ENCODE measurements at places on chromosomes 1 and 21.
A peak's percentile ranks its signal among the peaks of the same experiment; 100 is the strongest.

- DNase-seq: no peak
Measured at GRCh38 chr1:150730130-150730721, 9.5 kb upstream of the HORMAD1 start.

- DNase-seq: no peak
Measured at GRCh38 chr21:43874085-43874805, 9.2 kb downstream of the AGPAT3 start.

DNA sequence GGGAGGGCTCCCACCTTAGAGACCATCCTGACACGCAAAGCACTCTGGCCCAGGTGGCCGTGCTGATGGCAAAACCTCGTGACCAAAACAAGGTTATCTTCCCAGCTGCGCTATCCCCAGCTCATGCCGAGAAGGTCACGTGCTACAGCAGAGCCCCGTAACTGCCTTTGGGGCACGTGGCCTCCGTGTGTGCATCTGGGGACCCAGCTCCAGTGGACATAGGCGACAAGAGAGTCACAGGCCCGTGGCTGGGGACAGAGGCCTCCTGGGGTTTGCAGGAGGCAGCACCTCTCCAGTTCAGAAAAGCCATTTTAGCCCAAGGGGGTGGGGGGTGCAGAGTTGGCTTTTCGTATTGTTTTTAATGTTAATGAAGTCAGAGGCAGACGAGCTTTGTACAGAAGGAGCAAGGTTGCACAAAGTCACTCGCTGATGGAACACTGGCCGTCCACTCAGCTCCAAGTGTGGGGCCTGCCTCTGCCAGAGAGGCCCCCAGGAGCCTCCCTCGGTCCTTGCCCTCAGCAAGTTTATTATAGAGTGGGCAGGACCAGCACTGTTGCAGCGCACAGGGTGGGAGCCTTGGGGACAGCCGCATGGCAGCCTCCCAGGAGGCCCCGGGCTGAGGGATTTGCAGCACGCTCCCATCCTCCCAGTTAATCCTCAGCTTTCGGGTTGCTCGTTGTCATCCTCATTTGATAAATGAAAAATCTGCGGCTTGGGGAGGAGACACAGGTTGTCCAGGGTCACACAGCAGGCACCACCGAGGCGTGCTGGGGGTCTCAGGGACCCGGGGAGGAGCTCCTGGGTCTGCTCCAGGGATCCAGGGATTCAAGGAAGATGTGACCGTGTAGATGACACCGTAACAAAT lies 8.0 kb upstream of the PDE9A start:
- no peak for DNase-seq

DNA sequence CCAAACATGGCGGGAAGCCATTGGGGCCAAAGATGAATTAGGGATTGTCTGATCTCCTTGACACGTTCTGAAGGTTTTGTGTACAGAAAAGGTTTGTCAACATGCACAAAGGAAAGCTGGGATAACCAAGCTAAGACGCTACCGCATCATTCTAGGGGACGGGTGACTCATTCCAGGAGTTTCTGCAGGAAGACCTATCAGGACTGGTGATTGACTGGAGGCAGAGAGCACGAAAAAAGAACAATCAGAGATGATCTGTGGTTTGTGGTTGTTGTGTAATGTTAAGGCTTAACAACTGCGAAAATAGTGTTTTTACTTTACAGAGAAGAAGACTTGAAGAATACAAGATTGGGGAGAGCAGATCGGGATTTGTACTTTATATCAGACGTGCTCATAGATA lies 22.2 kb upstream of the ERG start:
- DNase-seq: no peak

GRCh38 chr1:18724801-18725200 lies 94.2 kb downstream of the PAX7 start:
- DNase-seq: no peak

DNA sequence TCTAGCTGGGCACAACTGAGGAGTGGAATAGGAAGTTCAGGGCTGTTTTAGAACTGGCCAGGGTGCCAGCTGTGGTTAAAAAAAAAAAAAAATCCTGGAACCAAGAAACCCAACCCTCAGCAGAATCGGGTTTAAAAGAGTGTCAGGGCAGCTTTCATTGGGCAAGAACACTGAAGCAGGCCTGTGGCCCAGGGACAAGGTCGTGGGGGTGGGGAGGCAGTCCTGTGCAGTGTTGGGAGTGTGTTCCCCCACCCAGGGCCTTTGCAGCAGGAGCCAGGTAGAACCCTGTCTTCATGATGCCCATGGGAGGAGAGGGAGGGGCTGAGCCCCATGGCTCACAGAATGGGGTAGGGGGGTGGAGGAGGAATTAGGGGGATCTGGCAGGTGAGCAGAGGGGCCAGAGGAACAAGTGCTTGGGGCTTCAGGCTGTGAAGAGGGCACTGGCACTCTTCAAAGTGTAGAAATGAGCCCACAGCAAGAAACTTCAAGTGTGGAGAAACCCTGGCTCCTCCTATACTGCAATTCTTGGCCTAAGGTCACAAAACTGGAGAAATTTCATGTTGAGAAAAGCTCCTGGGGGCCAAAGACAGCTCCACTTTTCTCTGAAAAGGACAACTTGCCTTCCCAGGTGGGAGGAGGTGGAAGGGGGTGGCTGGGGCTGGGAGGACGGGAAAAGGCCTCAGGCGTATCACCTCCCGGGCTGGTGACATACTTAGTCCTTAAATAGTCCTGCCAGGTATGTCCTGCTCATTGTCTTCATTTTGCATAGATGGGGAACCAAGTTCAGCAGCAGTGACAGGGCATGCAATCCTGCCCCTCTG lies 39.3 kb downstream of the KIAA1614 start:
- no peak for DNase-seq

- DNase-seq: no peak
Measured at GRCh38 chr1:35300376-35300775, 31.9 kb downstream of the ZMYM4 start.

GRCh38 chr1:110048240-110048639 lies 13.8 kb downstream of the STRIP1 start:
- DNase-seq: no peak

- no peak for DNase-seq
Measured at GRCh38 chr1:31658721-31659120, 14.0 kb upstream of the PEF1 start.

DNA sequence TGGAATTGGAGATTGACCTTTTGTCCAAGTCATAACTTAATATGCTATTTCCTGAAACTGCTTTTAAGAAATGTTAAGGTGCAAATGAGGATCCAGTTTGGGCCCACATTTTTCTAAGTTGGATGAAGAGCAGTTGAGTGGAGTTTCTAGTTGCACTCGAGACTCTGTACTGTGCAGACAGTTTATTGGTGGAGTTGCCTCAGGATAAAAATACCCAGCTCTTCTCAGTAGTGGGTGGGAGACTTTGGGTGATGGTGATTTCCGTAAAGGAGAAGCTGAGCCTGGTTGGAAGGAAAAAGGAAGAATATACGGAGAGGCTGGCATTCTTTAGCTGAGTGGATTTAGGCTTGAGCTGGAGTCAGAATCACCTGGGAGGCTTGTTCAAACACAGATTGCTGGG lies 49.9 kb downstream of the CAMTA1 start:
- no peak for DNase-seq

- DNase-seq: no peak
Measured at GRCh38 chr1:24414775-24415333, 748 bp upstream of the NIPAL3 start.

GRCh38 chr1:160451119-160451858 lies 50.9 kb downstream of the VANGL2 start:
- no peak for DNase-seq

- DNase-seq: peak; percentile 91
Measured at GRCh38 chr1:201191653-201192260, 1.1 kb downstream of the IGFN1 start.

- no peak for DNase-seq
Measured at GRCh38 chr1:99577313-99577712, 68.6 kb upstream of the PALMD start.

- no peak for DNase-seq
Measured at GRCh38 chr1:176692431-176692830, 229.5 kb downstream of the PAPPA2 start.

- no peak for DNase-seq
Measured at GRCh38 chr1:15095496-15095875, 58.1 kb upstream of the TMEM51 start.

GRCh38 chr1:75964760-75965408 lies 32.7 kb upstream of the ASB17 start:
- no peak for DNase-seq

DNA sequence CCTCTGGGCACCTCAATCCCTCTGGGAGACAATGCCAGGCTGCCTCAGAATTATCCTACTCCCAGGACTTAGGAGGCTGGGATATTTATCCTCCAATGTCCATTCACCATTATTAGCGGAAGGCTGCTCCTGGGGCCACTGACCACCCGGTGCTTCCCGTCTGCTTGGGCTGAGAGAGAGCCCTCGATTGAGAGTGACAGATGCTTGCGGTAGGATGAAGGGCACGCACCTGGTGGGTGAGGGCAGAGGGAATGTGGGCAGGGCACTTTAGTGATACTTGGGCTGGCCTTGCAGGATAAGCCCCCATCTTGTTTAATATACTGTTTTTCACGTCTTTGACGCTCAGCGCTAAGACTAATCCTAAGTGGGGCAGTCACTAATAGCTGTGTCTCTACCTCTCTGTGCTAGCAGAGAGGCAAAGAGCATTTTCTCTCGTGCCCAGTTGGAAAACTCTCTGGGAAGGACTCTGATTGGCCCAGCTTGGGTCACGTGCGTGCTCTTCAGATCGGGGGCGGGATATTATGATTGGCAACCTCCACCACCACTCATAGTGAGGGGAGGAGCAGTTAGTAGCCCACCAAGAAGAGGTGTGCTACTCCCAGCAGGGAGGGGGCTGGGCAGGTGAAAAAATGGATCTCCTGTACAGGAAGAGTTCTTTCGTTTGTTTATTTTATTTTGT lies 10.6 kb upstream of the PARS2 start:
- DNase-seq: no peak

- no peak for DNase-seq
Measured at GRCh38 chr1:200240656-200241055, 169.2 kb downstream of the ZNF281 start.

GRCh38 chr1:36342426-36343185 lies 19.2 kb upstream of the EVA1B start:
- DNase-seq: peak; percentile 63

GRCh38 chr1:230112131-230112701 lies 45.2 kb downstream of the GALNT2 start:
- DNase-seq: no peak

- DNase-seq: no peak
Measured at GRCh38 chr21:36686955-36687354, 12.0 kb upstream of the SIM2 start.

- DNase-seq: no peak
Measured at GRCh38 chr1:17609529-17609928, 70.0 kb downstream of the ARHGEF10L start.

GRCh38 chr1:101112051-101112780 lies 86.6 kb upstream of the DPH5 start:
- DNase-seq: peak; percentile 23

GRCh38 chr1:212241501-212241900 lies 43.7 kb upstream of the PPP2R5A start:
- DNase-seq: no peak

- DNase-seq: peak; percentile 73
Measured at GRCh38 chr1:162696286-162696862, 64.1 kb downstream of the DDR2 start.

GRCh38 chr1:203516184-203516583 lies 22.2 kb downstream of the OPTC start:
- DNase-seq: no peak

GRCh38 chr1:41361495-41362356 lies 492 bp downstream of the FOXO6 start:
- DNase-seq: no peak

- DNase-seq: peak; percentile 33
Measured at GRCh38 chr1:147892216-147892615, 10.4 kb upstream of the GJA8 start.

DNA sequence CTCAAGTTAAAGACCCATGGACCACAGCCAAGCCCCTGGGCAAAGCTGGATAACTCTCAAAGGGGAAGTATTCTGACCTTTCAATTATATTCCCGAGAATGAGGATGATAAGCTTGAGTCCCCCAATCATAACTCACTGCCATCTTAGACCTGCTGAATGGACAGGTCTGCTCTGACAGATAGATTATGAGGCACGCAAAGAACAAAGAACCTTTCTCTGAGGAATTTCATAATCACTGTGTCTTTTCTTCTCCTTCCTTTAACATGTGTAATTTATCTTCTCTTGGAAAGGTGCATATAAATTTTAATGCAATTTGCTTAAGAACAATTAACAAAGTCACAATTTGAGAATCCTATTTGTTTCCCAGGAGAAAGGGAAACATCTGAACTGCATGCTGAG lies 22.0 kb downstream of the PIGM start:
- no peak for DNase-seq

DNA sequence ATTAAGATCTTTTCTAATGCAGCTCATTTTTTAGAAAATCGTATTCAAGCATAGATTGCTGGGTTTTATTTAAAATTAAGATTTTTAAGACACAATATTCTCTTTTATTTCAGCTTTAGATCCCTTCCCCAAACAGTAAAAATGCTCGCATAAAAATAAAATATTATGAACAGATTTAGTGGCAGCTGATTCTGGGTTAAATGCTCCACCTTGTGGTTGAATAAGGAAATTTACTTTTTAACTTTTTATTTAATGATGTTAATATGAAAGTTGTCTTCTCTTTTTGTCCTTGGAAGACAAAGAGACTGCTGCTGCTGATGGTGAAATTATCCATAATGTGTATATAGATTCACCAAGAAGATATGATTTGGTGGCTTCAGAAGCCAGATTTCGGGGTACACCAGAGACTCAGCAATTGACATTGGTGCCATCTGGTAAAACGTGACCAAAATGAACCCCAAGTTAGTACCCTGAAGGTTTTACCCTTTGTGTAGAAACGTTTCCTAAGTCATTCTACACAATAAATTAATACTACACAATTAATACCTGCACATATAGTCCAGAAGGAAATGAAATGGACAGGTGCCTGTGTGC lies 128.0 kb downstream of the ADAMTS1 start:
- peak; percentile 22 for DNase-seq

GRCh38 chr1:51351907-51352306 lies 21.5 kb upstream of the TTC39A start:
- DNase-seq: no peak

- no peak for DNase-seq
Measured at GRCh38 chr1:40301066-40301465, 16.0 kb downstream of the COL9A2 start.

- no peak for DNase-seq
Measured at GRCh38 chr1:216293683-216294082, 129.6 kb downstream of the USH2A start.

DNA sequence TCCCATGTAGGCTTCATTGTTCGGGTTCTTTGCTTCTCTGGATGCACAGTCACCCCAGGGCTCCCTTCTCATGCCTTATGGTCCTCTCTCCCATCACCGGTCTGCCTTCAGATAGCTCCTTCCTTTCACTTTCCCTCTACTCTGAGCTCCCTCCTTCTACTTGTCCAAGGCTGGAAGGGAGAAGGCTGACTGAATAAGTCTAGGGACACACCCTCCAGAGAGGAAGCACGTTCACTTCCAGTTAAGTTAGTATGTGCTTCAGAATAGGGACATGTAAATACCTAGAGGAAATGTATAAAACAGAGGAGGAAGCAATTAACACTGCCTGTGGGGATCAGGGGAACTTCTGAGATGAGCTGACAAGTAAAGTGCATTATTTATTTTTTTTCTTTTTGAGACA lies 23.5 kb downstream of the CXADR start:
- DNase-seq: no peak
